ENCODE measurements at places on chromosomes 16 and 17. TPM values are rescaled to one million over a fixed set of nuclear protein-coding genes. Genes with fewer than 3 reads are reported as not detected.

Gene MYH1
- 0.21 TPM for total RNA-seq

Gene ARHGAP27
- total RNA-seq: 12.9 TPM

Gene FOXC2
- total RNA-seq: 0.58 TPM

Gene FOXO3B
- total RNA-seq: 6.1 TPM

Gene KRTAP1-5
- not detected for total RNA-seq

Gene PSMC3IP
- 4.5 TPM for total RNA-seq

DNA sequence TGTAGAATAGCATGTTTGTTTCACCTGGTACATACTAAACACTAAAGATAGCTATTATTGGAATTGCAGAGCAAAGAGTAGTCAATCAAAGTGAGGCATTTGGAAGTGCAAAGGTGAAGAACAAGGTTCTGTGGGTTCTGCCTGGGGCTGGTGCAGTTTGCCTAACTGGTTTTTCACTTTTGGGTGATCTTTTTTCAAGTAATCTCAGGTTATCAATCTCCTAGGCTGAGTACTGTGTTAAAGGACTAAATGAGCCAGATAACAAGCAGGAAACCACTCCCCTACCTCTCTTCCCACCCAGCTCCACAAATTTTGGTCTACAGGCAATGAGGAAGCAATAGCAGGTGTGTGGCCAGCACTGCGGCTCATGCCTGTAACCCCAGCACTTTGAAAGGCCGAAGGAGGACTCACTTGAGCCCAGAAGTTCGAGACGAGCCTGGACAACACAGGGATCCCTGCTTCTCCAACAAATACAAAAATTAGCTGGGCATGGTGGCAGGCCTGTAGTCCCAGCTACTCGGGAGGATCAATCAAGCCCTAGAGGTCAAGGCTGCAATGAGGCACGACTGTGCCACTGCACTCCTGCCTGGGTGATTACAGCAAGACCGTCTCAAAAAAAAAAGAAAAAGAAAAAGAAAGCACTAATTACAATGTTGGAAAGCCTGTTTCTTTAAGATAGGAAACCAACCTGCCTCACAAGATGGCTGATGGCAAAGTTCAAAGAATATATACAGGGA lies 2.0 kb upstream of the NTAN1 start:
- DNase-seq: no peak

GRCh38 chr17:37318931-37319594 lies 56.7 kb upstream of the C17orf78 start:
- no peak for DNase-seq

GRCh38 chr17:65197201-65197600 lies 60.0 kb downstream of the RGS9 start:
- DNase-seq: no peak

DNA sequence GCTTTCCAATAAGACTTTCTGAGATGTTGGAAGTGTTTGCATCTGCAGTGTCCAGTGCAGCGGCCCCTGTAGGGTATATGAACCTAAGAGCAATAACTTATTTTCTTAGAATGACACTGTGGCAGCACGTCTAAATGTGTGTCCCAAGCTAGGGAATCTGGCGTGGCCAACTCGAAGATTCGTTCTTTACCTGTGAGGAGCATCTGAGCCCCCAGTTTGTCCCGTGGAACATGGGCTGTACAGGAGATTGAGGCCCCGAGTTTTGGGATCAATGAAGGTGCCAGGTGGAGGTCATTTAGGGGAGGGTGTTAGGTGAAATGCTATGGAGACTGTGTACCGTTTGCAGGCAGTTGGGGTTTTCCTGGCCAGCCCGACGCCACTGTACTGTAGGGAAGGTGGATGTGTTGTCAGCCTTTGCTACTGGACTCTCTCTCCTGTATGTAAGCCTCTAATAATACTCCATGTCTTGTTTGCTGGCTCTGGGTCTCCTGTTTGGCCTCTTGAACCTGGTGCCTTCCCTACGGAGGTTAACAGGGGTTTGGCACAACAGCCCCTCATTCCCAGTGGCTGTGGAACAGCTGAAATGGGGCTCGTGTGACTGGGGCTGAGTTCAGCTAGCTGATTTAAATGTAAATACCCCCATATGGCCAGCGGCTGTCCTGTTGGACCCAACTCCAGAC lies 45.5 kb upstream of the SDK2 start:
- DNase-seq: no peak

DNA sequence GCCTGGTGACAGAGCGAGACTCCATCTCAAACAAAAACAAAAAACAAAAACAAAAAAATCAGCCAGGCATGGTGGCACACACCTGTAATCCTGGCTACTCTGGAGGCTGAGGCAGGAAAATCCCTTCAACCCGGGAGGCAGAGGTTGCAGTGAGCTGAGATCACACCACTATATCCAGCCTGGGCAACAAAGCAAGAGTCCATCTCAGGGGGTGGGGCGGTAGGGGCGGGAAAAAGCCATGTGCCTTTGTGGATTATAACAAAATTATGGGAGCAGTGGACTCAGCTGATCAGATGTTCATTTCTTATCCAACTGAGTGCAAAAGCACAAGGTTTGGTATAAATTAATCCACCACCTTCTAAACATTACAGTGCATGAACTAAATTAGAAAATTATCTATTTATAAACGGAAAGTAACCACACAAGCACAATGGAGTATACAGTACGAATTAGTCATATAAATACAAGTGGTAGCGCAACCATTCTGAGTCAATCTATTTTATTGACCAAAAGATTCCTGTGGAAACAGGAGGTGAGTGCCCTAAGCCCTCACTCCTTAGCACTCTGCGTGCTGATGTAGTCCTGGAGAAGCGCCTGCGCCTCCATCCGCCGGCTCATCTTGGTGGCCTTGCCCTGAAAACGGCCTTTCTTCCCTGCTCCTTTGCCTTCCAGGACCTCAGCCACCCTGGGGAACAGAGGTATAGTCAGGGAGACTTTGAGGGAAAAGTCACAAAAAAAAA lies 14.0 kb downstream of the AARSD1 start:
- no peak for DNase-seq

- DNase-seq: no peak
These were observed 59.3 kb downstream of the JPH3 start for GRCh38 chr16:87661561-87661960.

- no peak for DNase-seq
These were observed 20.5 kb downstream of the SREBF1 start for GRCh38 chr17:17816240-17816814.

GRCh38 chr17:8345052-8345690 lies 5.5 kb downstream of the ODF4 start:
- no peak for DNase-seq

DNA sequence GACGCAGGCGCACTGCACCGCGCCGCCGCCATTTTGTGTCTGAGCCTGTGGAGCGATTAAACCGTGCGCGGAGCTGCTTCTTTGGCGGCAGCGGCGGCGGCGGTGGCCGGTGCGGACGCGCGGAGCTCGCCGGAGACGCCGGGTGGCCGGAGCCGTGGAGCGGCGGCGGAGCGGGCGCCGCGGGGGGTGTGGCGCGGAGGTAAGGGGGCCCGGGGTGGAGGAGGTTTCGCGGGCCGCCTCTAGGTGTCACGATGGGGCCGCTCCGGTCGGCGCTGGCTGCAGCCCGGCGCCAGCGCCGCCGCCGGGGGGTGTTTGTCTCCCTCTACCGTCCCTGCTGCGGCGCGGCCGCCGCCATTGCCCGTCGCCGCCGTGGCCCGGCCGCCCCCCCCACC lies at the start of gene CTCF:
TSS of gene CTCF (plus strand) at position 1 of the 392 bp plus-strand sequence. CDS start 48,307 bp downstream, outside the sequence.
- peak; percentile 45 for DNase-seq

DNA sequence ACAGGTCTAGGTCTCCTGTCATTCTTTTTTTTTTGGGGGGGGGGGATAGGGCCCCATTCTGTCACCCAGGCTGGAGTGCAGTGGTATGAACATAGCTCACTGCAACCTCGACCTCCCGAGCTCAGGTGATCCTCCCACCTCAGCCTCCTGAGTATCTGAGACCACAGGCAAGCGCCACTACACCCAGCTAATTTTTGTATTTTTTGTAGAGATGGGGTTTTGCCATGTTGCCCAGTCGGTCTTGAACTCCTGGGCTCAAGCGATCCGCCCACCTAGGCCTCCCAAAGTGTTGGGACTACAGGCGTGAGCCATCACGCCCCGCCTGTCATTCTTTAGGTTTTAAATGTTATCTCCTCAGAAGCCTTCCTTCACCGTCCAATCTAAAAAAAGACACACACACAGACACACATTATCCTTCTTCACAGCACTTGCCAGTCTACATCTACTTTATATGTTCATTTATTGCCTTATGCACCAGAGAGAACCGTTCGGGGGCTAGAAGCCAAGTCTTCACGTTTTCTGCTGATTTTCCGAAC lies 694 bp downstream of the MRPL27 start:
- no peak for DNase-seq
